Stimulated activated CD8-positive, alpha-beta memory T cell treated with anti-CD3 and anti-CD28 coated beads, Interleukin-7, amount 100 ng/mL, for 4 hours (primary cell): ENCODE measurements at places on chromosomes 12 and 14.

GRCh38 chr14:52080158-52080800 is 11.4 kb upstream of the NID2 start:
- no peak for DNase-seq

GRCh38 chr14:33848706-33849454 is 102.0 kb downstream of the EGLN3 start:
- DNase-seq: no peak

GRCh38 chr14:92108345-92109254 is 2.2 kb upstream of the ATXN3 start:
- no peak for DNase-seq

GRCh38 chr14:58625438-58625837 is 12.3 kb upstream of the DACT1 start:
- no peak for DNase-seq

DNA sequence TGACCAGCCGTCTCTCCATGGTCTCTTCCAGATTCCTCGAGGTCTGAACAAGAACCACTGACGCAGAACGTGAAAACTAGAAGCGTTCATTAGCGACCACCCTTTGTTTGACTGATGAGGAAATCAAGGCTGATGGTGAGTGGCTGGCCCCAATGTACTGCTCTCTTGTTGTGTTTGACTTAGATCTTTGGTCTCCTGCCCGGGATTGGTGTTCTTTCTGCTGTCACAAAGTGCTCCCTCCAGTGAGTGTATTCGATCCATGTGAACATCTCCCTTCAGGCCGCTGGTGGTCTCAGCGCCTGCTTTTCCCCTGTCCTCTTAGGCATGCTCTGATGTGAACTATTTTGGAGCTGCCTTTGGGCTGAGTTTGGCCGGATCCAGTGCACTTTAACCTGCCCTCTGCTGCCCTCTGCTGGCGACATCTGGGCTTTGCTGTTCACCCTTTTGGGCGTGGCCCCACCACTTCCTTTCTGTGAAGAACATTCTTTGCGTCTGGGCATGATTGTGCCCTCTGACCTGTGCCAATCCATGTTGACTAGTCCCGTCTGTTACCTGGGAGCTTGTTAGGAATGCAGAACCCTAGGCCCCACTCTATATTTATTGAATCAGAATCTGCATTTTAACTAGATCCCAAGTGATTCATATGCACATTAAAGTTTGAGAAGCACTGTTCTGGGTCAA is 279.1 kb downstream of the TTC6 start:
- DNase-seq: peak; percentile 28

- DNase-seq: no peak
Observed at GRCh38 chr12:6458281-6459003, 6.6 kb downstream of the TAPBPL start.

GRCh38 chr14:55126034-55126433 is 3.0 kb upstream of the LGALS3 start:
- DNase-seq: no peak

DNA sequence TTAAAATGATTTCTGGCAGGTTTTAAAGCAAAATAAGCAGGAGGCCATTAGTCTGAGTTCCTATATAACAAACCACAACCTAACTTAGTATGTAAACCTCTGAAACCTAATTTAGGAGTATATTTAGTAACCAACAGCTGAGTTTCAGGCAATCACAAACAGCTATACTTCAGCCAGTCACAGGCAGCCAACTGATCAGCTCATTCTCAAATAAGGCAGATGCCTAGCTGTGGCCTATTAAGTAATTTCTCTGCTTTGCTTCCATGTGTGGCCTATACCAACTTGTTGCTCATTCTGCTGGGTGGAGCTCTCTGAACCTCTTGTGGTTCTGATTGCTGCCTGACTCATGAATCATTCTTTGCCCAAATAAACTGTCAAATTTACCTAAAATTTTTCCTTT is 408.9 kb upstream of the FBXO33 start:
- DNase-seq: no peak

GRCh38 chr12:128259556-128260070 is 7.4 kb upstream of the TMEM132C start:
- DNase-seq: no peak

- peak; percentile 41 for DNase-seq
Observed at GRCh38 chr12:46303039-46303666, 34.3 kb upstream of the SLC38A1 start.

DNA sequence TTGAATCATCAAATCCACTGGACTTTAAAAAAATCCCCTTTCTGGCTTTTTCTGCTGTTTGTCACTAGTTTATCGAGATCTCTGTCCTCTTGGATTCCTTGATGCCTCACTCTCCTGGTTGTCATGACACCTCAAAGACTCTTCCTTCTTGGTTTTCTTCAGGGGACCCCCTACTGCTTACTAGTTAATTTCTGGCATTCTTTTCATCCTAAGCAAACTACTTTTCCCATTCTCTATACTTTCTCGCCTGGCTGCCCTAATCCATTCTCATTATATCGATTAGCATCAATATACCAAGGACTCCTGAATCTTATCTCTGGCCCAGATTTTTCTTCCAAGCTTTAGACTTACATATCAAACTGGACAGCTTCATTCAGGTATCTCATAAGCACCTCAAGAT is 98.6 kb downstream of the NEDD1 start:
- DNase-seq: no peak

GRCh38 chr12:5479761-5480160 is 47.9 kb downstream of the NTF3 start:
- no peak for DNase-seq

DNA sequence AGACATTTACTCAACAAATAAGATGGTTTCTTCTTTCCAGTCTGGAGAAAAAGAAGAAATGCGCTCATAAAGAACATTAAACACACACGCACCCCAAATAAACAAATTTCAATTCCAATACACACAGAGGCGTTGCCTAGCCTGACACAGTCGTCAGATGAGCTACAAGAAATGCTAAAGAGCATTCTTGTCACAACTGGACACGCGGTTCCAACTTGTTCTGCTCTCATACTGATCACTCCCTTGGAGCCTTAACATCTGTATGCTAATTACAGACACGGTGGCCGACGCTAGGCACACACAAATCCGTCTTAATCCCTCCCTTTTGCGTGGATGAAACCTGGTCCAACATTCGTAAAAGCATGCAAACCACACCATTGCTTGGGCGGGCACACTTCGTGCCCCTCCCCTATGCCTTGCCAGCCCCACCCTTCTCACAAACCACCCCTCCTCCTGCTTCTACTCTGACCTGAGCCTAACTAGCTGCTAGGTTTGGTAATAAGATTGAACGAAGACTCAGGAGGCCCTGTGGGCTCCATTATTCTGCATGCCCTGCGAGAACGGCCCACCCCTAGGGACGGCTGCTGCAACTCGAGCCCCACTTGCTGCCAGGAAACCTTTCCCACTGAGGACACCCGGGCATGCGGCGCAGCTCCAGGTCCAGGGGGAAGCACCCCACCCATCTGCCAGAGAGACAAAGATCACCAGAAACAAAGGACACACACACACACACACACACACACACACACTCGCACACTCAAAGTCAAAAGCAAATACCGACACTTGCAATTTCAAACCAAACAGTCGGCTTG is 1.2 kb downstream of the KCNK10 start:
- DNase-seq: no peak

DNA sequence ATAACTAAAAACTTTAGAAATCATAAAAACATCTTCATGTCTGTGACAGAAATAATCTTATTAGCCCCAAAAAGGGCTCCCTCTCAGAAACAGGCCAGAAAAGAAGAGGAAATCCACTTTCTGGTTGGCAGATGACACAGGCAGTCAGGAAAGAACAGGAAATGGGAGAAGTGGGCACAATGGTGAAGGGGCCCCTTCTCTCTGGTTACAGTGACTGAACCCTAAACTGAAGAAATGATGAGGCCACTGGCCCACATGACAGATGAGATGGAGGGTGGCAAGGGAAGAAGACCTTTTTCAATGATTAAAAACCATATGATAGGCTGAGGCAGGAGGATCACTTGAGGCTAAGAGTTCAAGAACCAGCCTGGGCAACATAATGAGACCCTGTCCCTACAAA is 21.1 kb downstream of the TCTN1 start:
- DNase-seq: no peak

GRCh38 chr12:6280053-6280469 is 30.4 kb upstream of the PLEKHG6 start:
- DNase-seq: no peak

DNA sequence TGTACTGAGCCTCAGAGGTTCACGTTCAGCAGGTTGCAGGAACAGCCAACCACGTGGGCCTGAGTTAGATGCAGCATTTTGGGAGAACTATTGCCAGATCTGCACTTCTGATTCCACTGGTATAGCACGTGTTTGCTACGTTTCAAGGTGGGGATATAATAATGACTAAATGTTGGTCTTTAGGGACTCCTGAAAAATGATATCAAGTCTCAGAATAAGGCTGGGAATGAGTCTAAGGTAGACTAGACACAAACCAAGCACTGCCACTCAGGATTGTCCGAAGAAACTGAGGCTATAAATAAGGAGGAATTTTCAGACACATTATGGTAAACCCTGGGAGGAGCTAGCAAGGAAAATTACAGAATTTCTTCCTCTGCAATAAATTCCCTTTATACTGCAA is 98.1 kb downstream of the ESR2 start:
- DNase-seq: no peak

GRCh38 chr12:62016021-62016420 is 244.2 kb upstream of the USP15 start:
- DNase-seq: no peak

DNA sequence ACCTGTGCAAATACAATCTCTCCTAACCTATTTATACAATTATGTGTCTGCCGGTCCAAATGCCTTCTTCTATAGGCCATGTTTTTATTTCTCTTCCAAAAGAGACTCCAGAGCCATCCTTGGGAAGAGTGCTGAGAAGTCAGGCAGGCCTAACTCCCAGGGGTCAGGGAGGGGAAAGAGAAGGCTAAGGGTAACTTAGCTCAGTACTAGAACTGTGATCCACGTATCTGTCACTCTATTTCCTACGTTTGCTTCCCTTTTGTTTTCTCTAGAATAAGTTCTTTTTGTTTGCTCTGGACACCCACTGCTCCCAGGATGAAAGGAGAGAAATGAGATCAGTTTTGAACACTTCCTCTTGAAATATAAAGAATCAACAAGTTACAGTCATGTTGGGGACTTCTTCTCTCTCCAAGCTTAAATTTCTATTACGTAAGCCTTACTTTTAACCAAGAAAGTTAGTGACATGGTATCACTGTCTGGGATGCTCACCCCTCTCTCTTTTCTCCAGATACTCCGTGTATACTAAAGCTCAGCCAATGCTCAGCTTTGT is 79.2 kb downstream of the DAD1 start:
- DNase-seq: no peak

- DNase-seq: no peak
Observed at GRCh38 chr12:96104566-96104965, 69.2 kb upstream of the LTA4H start.

- DNase-seq: no peak
Observed at GRCh38 chr14:99067927-99068326, 204.1 kb downstream of the BCL11B start.

GRCh38 chr12:6963791-6964413 is 6.6 kb downstream of the PHB2 start:
- DNase-seq: no peak

DNA sequence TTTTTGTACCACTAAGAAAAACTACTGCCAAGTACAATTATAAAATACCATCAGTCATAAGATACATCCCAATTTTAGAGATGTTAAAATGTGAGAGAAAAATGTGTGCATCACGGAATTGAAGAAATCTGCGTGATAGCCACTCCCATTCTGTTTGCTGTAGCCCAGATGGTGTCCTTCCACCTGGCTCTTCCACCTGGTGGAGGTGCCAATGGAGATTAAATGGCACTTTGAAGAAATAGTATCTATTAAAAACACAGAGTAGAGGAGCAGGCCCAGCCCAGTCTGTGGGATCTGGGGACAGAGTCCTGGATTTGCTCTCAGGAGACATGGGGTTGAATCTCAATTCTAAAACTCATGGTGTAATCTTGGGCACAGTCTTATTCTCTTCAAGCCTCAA is 35.5 kb downstream of the TSPAN11 start:
- DNase-seq: no peak

DNA sequence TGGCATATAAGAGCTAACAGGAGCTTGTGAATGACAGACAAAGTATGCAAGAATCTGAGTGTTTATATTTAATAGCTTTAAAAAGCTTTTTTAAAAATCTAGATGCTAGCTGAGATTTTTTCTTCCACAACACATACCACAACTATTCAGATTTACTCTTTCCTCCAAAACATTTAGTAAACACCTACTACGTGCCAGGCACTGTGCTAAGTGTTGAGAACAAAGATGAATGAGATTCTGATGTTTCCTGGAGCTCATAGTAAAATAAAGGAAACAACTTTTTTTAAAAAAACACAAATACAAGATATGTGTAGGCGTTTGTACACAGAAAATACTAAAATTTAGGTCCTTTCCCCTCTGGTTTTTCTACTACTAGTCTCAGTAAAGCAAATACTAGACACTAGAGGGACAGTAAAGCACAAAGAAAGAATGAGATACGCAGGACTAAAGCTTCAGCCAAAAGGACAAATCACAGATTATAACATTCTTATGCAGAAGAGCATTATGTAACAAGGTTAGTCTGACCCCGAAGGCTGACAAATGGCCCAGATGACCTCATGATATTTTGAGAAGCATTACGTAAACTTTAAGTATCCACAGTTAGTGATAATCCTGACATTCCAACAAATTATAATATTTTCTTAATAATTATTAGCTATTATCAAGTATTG is 78.6 kb upstream of the PAWR start:
- no peak for DNase-seq

DNA sequence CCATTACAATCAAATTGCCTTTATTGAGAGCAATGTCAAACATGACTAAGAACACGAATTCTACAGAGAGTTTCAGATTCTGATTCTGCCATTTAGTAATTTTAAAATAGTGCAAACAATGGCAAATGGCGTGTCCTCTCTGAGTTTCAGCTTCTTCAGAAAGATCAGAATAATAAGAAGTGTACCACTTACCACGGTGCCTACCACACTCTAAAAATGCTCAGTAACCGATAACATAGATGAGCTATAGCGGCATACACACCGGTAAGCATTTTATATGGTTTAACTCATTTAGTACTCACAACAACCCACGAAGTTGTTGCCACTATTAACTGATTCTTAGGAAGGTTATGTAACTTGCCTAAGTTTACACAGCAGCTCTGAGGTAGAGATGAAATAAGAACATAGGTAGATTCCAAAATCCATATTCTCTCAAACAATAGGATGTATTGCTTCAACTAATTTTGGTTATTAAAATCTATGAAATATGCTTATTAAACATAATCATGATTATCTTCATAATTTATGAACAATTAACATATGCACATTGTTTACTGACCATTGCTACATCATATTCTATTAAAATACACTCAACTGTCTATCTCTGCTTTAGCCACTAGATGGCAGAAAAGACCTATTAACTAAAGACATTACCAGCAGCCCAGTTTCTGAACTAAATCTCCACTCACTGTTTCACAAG is 38.3 kb downstream of the SLC6A15 start:
- DNase-seq: no peak

DNA sequence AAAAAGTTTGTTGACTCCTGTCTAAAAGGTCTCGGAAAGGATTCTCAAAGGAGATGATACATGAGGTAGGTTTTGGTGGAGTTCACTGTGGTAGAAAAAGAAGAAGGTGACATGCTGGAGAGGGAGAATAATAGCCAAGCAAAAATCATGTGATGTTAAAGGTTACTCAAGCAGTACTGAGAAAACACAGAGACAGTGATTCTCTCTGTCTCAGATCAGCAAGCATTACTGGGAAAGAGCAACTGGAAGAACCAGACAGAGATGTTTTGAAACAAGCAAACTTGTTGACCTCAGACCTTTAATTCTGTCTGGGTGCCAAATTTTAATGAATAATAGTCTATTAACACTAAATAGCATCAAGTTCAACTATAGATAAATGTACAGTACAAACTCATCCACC is 183.5 kb upstream of the PLEKHG7 start:
- no peak for DNase-seq
